NCI-H2029 treated with DMSO at 0.1 percent for 48 hours (cell line): ENCODE measurements at places on chromosomes 16 and 17.

DNA sequence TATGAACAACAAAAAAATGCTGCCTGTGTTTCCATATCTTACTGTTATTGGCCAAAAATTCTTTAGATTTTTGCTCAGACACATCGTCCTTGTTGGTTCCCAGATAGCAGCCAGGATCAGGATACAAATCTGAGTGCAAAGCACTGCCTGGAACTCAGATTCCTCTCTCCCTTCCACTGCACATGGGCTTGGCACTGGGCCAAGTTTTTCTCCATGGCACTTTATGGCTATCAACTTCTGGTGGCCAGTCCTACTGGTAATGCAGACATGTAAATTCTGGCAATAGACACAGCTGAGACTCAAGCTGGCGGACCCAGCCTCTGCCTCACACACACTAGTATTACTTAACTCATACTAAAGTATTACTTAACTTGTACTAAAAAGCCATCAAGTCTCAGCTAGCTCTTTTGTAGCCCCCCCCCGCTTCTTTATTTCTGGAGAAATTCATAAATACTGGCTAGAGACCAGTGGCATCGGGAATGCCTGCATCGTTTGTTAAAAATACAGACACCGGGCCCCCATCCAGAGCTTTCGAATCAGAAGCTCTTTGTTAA is 181.2 kb upstream of the COX10 start:
- DNase-seq, result no peak

DNA sequence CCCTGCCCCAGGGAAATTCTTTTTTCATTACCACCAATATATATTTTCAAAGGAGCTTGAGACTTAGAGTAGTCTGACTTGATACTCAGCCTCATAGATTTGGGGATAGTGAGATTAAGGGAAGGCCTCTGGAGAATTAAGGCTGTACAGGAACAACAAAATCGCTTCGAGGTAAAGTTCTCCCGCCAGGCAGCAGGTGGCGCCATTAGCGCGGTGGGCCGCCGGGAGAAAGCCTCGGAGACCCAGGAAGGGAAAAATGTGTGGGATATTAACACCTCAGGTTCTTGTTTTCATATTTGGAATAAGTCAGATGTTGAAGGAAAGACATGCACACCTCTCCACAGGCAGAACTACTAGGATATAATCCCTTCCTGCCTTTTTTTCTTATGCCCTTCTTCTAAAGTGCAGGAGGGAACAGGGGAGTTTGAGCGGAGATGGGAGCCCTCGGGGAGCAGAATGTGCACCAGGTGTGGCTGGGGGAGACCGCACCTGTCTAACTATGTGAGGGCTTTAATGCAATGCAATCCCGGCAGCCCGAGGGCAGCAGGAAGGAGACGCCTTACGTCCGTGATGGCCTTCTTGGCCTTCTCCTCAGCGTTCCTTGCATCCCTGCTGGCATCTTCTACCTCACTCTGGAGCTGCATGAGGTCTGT is 25.9 kb downstream of the MYH3 start:
- DNase-seq, result no peak

GRCh38 chr17:3685174-3685573 is 10.8 kb downstream of the P2RX5 start:
- DNase-seq, result no peak

- DNase-seq, result no peak
These were observed 11.6 kb downstream of the ZACN start for GRCh38 chr17:76090517-76091129.
